ENCODE measurements at places on chromosomes 11 and 22.
A peak's percentile ranks its signal among the peaks of the same experiment; 100 is the strongest.

GRCh38 chr11:119795231-119795630, 66.2 kb upstream of the NECTIN1 start:
- peak; percentile 51 for DNase-seq

DNA sequence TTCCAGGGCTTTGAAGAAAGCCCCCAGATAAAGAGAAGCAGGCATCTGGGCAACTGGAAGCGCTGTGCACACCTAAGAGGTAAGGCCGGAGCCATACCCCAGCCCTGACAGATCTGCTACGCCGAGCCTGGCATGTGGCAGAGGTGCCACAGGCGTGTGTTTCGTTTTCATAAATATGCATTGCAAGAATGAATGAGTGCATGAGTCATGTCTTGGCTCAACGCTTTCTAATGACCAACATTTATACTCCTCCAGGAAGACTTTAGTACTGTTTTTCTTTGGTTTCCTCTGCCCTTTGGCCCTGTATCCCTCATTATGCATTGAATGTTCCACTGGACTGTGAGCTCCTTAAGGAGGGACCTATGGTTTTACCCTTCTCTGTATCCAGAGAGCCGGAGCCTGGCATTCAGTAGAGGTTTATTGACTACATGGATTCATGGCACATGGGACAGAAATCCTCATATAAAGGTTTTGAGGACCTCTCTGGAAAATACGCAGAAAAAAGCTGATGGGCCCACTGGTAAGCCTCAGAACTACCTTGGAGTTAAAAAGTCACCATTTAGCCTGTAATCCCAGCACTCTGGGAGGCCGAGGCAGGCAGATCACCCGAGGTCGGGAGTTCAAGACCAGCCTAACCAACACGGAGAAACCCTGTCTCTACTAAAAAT, 38.9 kb upstream of the CSNK2A3 start:
- no peak for DNase-seq

DNA sequence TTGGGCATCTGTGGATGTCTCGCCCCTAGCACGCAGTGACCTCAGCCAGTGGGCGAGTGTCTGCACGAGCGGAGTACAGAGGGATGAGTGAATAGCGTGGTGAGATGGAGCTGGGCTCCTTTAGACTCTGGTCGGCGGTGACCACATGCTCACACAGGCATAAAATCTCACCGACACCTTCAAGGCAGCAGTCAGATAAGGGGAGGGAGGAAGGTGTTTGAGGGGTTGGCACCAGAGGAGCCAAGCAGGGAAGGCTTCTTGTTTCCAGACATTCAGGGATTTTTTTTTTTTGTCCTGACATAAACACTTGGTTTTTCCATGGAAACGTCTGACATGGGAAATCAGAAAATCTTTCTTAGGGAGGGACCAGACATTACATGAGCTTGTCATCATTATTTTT, 35.8 kb downstream of the GRIK4 start:
- no peak for DNase-seq

DNA sequence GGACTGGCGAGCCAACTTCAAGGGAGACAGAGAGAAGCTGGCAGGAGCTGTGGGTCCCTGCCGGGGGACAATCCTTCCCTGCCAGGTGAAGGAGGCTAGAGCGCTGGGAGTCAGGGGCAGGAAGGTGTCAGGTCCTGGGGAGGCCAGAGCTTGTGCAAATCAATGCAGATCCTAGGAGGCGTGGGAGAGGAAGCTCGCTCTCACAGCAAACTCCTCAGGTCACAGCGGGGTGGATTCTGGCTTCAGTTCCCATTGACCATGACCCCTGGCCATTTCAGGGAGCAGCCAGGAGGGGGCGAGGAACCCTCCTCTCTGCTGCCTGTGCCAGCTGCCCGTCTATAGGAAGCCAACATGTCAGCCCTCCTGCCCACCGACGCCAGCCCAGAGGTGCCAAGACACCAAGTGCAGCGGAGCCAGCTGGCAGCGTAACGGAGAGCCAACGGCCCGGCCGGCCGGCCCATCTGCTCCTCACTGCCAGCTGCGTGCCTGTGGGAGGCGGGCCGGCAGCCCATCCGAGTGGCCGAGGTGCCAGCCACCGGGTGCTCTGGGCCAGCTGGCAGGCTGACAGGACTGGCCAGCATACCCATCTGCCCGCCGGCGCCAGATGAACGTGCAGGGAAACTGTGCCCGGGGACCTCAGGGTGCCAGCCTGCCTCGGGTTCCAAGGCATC, 374.8 kb downstream of the MIAT start:
- peak; percentile 70 for DNase-seq

DNA sequence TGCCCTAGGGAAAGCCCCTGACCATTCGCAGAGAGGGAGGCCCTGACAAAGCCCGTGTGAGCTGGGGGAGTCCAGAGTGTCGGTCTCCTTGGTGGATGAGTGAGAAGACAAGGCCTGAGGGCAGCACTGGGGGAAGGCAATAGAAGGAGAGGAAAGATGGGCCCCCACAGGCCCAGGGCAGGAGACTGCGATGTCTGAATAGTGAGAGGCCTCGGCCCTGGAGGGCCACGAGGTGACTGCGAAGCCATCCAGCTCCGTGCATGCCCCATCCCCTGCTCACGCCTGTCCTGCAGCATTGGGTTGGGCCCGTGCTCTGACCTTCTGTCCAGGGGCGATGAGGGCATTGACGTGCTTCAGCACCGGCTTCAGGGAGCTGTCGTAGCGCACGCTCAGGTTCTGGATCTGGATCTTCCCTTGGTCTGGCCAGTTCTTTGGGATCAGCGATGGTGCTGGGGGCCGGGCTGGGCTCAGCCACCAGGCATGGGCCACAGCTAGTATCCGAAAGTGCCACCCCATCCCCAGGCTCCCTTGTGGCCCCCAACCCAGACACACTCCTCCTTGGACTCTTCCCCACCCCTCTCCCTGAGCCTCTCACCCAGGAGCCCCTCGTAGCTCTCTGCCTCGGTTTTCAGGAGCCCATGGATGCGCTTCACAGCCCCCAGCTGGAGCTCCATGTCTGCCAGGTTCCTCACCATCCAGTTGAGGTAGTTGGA, 8.3 kb upstream of the KCNJ11 start:
- no peak for DNase-seq

- peak; percentile 86 for DNase-seq
Measured at GRCh38 chr22:38246692-38247091, 26.1 kb downstream of the TMEM184B start.

DNA sequence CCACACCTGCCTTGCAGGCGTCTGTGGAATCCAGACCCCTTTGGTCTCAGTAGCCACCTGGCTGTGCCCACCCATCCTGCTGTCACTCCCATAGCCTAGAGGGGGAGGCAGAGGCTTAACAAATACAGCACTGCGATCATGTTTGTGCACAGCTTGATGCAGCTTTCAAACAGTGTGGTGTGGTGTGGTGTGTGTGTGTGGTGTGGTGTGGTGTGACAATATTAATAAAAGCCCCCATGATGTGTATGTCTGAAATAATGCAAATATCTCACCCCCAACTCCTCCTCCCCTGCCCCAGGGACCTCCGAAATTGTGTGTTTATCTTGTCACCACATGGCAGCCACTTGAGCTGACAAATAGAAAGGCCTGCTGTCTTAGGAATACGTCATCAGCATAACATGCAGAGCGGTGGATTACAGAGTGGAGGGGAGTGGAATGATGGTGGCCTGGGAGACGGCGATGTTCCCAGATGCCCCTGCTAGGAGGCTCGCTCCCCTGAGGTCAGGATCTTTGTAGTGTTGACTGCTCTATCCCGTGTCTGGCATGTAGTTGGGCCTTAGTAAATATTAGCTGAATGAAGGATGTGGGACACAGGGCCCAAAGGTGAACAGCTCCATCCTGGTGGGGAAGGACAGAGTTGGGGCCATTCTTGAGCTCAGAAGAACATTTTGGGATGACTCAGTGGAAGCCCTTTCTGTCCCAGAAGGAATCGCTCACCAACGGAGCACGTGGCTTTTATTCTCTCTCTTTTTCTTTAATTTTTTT, 2.8 kb downstream of the PDXP start:
- DNase-seq, result peak; percentile 62

DNA sequence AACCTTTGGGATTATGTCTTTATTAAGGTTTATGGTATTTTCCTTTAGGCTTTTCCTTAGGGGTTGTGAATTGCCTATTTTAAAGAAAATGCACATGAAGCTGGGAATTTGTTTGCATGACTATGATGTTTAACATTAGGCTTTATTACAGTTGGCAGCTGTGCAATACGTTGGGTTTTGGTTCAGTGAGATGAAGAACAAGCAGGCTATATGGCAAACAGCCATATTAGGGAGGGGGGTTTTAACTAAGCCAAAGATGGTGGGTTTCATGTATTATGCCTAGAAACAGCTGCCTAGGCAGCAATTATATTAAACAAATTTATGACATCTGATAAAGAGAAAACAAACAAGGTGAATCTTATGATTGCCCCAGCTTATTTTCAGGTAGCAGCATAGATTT, 880.8 kb downstream of the FAM181B start:
- DNase-seq, result no peak

- DNase-seq, result no peak
Measured at GRCh38 chr11:27658535-27659236, 41.6 kb downstream of the BDNF start.

DNA sequence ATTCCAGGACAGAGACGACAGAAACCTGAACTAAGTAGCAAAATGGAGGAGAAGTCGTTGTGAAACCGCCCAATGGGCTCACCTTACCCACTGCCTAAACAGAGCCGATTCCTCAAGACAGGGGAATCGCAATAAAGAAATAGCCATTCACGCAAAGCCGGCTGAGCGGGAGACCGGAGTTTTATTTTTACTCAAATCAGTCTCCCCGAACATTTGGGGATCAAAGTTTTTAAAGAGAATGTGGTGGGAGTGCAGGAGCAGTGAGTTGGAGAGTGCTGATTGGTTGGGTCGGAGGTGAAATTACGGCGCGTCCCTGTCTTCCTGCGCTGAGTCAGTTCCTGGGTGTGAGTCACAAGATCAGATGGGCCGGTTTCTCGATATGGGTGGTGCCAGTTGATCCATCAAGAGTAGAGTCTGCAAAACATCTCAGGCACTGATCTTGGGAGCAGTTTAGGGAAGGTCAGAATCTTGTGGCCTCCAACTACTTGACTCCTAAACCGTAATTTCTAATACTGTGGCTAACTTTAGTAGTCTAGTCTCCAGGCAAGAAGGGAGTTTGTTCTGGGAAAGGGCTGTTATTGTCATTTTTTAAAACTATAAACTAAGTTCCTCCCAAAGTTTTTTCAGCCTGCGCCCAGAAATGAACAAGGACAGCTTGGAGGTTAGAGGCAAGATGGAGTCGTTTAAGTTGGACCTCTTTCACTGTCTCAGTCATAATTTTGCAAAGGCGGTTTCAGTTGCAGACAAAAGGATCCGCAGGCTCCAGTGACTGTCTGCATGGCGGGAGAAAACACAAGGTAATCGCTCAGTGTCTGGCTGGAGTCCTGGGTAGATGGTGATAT, 34.1 kb downstream of the OR4D9 start:
- DNase-seq, result no peak

DNA sequence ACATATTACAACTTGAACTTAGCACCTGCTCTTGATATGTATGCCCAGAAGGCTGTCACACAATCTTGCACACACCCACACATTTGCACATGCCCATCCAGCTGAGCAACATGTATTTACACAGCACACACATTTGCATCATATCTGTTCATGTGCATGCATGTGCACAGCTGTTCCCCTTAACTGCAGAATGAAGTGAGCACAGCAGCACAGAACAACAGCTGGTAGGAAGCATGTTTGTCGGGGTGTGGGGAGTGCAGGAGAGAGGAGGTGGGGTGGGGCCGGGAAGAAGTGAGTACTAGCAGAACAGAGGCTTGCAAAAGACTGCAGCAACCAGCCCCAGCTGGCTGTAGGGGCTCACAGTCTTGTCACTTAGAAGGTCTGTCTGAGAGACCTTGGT, 296.5 kb downstream of the KIRREL3 start:
- peak; percentile 40 for DNase-seq

GRCh38 chr11:106277484-106277883, 200.0 kb downstream of the AASDHPPT start:
- DNase-seq, result no peak

- DNase-seq, result no peak
Measured at GRCh38 chr11:79076526-79077115, 364.2 kb downstream of the TENM4 start.

GRCh38 chr11:35794850-35795249, 132.3 kb downstream of the TRIM44 start:
- no peak for DNase-seq

GRCh38 chr11:66072081-66072480, 2.0 kb downstream of the PACS1 start:
- DNase-seq, result no peak

DNA sequence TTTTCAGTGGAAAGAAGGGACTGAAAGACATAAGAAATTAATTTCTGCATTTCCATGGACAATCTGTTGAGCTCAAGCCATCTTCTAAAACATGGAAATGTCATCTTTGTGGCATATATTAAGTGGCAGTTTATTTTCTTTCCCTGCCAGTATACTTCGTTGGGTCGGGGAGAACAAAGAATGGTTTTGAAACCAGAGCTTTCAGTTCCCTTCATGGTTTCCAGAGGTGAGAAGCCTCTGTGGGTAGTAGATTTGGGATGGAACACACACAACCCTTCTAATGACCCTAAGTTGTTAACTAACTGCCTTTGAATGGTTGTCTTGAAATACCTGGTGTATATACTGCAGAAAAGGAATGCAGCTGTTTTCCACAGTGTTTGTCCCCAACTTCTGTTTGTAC, 17.6 kb upstream of the GAS2L1 start:
- no peak for DNase-seq

DNA sequence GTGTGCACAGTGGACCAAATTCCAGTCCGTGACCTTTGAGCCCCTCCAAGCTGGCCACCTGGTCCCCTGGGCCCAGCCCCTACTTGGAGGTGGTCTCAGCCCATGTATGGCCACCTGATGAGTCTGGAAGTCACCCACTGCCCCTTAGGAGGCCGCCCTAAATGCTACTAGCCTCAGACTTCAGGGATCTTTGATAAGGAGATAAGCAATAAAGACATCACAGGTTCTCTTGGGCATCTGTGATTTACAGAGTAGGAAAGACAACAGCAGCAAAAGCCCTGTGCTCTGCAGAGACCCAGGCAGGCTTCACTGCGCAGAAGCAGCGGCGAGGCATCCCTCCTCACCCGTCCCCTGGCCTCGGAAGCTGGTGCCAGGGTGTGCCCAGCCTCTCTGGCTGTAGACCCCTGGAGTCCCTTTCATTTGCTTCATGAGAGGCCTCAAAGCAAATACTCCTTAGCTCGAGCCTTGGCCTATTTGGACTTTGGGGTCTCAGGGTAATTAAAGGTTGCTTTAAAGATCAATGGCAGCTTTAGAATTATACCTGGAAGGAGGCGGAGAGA, 360.1 kb downstream of the TBC1D22A start:
- no peak for DNase-seq

- no peak for DNase-seq
Measured at GRCh38 chr11:69364921-69365320, 71.0 kb downstream of the MYEOV start.

All from right hindlimb (tissue), 1 donor.